Tibial nerve (tissue), 4 donors: ENCODE measurements at places on chromosomes 5 and 9. TPM values are rescaled to one million over a fixed set of nuclear protein-coding genes. Genes with fewer than 3 reads are reported as not detected.

The LSM11 gene
- 3.8 TPM for total RNA-seq

The CAVIN4 gene
- not detected for total RNA-seq

The RASA1 gene
- total RNA-seq: 34.1 TPM

DNA sequence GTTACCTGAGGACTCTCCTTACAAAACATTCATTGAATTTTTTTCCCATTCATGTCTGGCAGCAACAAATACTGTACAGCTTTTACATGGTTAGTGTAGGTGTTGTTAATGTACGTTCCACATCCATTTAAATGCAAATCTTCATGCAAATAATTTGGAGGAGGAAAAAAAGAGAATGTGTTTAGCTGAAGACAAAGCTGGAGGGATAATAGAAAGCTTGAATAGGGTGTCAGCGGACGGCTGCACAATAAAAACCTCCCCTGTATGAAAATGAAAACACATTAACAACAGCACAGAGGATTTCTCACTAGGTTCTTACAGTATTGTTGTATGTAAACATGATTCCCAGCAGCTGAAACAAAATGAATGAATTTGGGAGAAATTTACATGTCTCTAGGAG is 231.5 kb downstream of the ZNF608 start:
- no peak overlapping the region for H3K27ac ChIP-seq
- DNase-seq: no peak
- no peak overlapping the region for H3K4me3 ChIP-seq
- H3K27me3 ChIP-seq: no peaks in the 10 kb centered on the region
- no peaks in the 10 kb centered on the region for H3K36me3 ChIP-seq

DNA sequence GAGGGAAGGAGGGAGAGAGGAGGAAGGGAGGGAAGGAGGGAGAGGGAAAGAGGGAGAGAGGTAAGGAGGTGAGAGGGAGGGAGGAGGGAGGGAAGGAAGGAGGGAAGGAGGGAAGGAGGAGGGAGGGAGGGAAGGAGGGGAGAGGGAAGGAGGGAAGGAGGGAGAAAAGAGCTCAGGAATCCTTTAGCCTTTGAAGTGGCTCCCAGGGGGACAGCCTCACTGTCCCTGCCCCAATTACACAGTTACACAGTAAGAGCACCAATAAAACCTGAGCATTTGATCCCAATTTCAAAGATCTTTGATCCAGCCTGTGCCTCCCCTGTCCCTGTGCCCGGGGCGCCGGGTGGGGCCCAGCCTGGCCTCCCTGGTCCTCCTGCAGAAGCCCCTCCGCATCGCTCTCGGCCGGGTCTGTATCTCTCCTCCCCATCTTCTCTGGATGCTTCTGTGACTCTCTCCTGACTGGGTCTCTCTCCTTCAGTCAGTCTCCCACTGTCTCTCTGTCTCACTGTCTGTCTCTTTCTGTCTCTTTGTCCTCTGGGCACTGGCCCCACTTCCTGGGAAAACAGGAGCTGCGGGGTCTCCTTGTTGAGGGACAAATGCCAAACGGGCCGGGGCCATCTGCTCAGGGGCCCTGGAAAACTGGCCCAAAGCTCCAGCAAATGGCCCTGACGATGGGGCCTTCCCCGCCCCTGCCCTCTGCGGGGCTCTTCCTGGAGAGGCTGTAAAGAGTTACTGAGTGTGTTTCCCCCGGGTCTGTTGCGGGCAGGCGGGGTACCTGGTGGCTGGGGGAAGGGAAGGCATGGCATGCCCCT is 54.2 kb upstream of the EGFL7 start:
- H3K27me3 ChIP-seq: peaks cover 3% of the 10 kb centered on the region
- H3K36me3 ChIP-seq: no peaks in the 10 kb centered on the region

DNA sequence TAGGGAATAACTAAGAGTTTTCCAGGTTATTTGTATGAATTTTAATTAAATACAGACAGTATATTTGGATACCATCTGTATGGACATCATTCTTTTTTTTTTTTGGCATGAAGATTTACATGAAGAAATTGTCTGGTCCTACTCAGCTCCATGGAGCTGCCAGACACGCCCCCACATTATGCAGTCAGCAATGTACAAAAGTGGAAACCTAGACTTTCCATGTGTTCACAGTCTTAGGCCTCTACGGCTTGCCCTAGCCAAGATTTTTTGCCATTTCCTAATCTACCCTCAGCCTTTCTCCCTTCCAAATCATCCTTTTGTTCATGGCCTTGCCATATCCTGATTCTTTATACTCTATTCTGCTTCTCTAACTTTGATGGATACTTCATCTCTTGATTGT is 207.1 kb downstream of the SGCD start:
- no peaks in the 10 kb centered on the region for H3K4me1 ChIP-seq
- no peak for DNase-seq
- H3K36me3 ChIP-seq: no peaks in the 10 kb centered on the region
- H3K27ac ChIP-seq: no peak overlapping the region
